Activated CD8-positive, alpha-beta memory T cell treated with anti-CD3 and anti-CD28 coated beads for 4 hours (primary cell): ENCODE measurements at places on chromosomes 3 and 15.

DNA sequence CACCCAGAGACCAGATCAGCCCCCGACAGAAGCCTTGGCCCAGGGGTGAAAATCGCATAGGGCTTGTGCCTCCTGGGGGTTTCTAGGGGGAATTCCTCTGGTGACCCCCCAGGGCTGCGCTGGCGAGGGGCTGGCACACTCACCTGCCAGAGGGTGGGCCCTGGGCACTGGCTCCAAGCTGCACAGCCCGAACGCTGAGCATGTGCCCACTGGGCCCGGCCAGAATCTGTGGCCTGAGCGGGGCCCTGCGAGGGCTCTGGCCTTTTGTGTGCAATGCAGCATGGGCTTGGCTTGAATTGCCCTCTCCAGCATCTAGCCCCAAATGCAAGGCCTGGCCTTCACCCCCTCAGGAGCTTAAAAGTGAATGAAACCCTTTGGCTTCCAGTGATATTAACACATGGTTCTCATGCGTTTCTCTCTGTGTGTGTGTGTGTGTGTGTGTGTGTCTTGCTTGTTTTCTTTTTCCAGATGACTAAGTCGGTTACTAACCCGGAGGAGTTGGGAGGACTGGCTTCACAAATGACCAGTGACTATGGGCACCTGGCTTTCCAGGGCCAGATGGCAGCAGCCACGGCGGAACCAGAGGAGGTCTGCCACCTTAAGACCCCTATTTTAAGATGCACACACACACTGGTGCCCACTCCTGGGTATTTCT, 259.1 kb upstream of the TPM1 start:
- DNase-seq: no peak

GRCh38 chr3:125119752-125120378, 64.1 kb upstream of the HEG1 start:
- DNase-seq: no peak

- no peak for DNase-seq
Measured at GRCh38 chr3:188257384-188258026, 103.5 kb downstream of the LPP start.

DNA sequence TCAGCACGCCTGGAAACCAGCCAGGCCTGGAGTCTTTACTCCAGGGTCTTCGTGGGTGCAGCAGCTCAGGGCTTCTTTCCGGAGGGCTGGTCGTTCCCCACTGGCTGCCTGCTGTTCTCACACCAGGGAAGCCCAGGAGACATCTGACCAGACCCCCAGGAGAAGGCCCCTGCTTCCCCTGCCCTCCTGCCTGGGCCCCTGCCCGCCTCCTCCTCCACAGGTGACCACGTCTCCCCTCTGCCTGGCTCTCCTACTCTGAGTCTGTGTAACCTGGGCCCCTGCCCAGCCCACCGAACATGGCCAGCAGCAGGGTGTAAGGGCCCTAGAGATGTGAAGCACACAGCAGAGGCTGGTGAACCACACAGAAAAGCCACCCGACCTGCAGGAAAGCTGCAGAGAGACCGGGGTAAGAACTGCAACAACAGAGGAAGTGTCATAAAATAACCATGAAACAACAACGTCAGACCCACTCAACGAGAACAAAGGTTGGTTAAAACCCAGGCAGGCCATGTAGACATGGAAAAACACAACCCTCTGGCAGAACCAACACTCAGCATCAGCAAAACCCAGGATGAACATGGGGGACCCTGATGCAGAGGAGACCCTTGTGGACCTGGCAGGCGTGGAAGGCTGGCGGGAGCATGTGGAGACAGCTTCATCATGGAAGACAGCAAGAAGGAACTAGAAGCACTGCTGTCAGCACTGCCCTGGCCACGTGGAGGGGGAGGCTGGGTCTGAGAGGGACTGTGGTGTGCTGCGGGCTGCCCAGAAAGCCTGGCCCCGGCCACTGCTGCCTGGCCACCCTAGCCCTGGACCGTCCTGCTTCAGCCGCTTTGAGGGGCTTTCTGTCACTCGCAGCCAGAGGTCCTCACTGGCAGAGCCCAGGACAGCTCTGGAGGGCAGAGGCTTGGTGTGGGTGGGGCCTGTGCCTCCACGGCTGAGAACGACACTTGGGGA, 20.4 kb downstream of the UROC1 start:
- no peak for DNase-seq

DNA sequence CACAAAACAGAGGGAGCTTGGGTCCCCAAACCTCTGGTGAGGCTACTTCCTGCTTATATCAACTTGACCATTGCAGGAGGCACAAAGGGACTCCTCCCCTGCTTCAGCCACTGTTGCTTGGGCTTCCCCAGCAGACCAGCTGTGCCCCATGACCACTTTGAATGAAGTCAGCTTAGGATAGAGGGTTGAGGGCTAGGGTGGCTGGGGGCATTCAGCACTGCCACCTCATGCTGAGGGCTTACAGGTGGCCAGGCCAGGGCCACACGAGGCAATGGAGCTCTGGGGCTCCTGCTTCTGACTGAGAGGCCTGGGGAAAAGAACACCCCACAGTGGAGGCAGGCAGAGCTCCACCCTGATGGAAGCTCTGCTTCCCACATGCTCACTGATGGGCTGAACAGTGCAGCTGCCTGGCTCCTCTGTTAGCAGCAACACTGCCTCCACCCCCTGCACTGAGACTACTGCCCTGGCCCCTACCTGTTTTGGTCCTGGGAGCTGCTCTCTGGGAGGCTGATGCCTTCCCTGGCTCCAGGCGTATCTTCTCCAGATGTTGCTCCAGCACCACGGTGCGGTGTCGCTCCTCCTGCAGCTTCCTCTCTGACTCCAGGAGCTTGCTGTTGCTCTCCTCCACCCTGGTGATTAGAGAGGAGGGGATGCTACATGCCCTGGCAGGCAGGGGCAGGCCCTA, 10.2 kb upstream of the HHATL start:
- no peak for DNase-seq

GRCh38 chr15:75680007-75680789, 32.5 kb downstream of the CSPG4 start:
- no peak for DNase-seq

- DNase-seq: no peak
Measured at GRCh38 chr15:89785064-89785773, 9.1 kb downstream of the MESP2 start.

DNA sequence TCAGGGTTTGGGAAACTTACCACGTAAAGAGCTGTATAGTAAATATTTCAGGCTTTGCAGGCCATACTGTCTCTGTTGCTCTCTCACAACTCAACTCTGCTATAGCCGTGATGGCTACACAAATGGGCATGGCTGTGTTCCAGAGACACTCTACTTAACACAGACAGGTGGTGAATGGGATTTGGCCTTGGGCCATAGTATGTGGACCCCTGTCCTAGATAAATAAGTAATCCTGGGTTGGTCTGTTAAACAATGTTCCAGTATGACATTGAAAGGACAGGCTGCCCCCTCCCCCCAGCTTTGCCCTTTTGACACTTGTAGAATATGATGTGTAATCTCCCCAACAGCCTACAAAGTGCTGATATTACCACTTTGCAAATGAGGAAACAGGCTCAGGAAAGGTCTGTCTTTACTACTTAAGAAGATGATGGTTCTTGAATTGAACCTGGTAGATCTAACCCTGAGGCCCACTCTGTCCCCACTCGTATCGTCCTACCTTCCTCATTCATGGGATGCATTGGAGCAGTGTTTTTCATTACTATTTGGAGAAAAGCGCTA, 38.4 kb downstream of the SLCO3A1 start:
- no peak for DNase-seq

GRCh38 chr3:178353006-178353694, 183.1 kb upstream of the KCNMB2 start:
- no peak for DNase-seq

DNA sequence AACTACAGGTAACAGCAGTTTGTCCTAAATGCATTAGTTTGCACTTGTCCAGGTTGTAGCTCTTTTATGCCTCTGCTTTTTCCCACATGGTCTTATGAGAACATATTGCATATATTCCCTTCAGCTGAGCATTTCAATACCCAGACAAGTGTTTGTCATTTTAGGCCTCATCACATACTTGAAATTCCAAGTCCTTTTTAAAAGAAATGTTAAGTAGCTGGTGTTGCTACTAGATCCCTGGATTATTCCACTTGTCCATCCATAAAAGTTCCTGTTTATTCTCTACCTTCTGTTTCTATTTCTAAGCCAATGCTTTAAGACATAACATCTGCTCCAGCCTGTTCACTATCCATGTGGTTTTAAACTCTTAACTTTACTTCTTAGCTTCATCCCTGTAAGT, 128.4 kb downstream of the NECTIN3 start:
- no peak for DNase-seq

DNA sequence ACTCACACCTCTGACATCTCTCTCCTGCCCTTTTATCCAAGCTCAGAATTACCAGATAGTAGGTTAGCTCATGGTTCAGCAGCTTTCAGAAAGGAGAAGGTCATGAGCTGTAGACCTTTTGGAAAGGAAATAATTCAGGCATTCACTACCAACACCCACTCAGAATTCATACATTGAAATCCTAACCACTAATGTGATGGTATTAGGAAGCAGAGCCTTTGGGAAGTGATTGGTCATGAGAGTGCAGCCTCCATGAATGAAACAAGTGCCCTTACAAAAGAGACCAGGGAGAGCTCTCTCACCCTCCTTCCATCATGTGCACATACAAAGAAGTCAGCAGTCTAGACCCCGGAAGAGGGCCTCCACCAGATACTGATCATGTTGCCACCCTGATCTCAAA, 315.8 kb upstream of the CCDC54 start:
- no peak for DNase-seq

DNA sequence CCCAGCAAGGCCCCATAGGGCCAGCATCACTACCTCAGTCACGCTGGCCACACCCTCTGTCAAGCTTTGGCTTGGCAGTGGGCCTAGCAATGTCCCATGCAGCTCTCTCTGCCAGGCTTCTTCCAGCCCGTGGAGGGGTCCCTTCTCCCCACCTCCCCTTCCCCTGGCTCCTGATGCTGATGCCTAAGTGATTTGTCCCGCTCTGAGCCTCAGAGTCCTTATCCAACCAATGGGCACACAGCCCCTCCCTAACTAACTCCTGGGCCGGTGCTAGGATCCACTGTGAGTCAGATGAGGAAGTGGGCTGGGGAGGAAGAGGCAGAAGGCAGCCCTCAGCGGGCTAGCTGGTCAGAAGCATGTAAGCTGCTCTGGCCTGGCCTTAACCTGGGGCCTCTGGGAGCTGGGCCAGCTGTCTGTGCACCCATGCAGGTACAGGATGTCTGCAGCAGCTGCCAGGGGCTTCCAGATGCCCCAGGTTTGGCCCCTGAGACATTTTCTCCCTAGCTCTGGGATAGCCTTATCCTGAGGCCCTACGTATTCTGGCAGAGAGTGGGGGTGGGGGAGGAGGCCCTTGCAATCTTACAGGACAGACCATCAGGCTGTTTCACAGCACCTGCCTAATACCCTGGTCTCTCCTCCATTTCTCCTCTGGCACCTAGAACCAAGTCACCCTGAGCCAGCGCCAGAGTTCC, 740 bp upstream of the ZBTB47 start:
- no peak for DNase-seq

GRCh38 chr15:73005032-73005431, 47.2 kb upstream of the NEO1 start:
- no peak for DNase-seq

GRCh38 chr3:112407214-112407887, 74.4 kb downstream of the CD200 start:
- DNase-seq: no peak

- DNase-seq: no peak
Measured at GRCh38 chr3:135419155-135419554, 546.4 kb upstream of the PPP2R3A start.

DNA sequence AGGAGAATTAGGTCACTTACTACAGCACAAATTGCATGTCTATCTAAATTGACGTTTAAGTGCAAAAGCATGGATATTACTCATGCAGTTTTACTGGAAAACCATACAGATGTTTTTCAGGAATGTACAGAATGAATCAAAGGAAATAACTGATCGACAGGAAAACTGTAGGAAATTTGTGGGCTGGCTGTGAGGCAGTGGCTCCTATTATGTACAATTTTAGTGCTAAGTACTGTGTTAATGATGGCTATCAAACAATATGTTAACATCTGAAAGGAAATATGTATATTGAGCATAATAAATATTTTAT, 6.9 kb downstream of the NUDT16 start:
- no peak for DNase-seq

GRCh38 chr3:197105786-197106185, 76.2 kb upstream of the MELTF start:
- DNase-seq: no peak
